ENCODE measurements at places on chromosomes 11 and 22.

DNA sequence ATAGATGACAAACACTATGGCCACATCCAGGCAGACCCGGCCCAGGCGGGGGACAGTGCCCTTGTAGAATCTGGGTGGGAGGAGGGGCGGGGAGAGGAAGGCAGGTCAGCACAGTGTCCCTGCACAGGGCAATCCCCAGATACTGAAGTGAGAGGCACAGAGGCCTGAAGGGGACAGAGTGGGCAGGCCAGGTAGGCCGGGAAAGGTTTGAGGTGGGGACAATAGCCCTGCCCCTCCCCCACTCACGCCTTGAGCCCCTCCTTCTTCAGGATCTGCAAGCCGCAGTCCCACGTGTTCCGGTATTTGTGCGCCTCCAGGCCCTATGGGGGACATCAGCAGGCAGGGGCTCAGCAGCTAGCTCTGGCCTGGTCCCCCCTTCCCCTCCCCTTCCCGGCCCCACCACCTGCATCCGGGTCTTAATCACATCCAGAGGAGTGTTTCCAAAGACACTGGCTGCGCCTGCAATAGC lies 2.3 kb downstream of the SLC25A1 start:
- peak; percentile 64 for DNase-seq

DNA sequence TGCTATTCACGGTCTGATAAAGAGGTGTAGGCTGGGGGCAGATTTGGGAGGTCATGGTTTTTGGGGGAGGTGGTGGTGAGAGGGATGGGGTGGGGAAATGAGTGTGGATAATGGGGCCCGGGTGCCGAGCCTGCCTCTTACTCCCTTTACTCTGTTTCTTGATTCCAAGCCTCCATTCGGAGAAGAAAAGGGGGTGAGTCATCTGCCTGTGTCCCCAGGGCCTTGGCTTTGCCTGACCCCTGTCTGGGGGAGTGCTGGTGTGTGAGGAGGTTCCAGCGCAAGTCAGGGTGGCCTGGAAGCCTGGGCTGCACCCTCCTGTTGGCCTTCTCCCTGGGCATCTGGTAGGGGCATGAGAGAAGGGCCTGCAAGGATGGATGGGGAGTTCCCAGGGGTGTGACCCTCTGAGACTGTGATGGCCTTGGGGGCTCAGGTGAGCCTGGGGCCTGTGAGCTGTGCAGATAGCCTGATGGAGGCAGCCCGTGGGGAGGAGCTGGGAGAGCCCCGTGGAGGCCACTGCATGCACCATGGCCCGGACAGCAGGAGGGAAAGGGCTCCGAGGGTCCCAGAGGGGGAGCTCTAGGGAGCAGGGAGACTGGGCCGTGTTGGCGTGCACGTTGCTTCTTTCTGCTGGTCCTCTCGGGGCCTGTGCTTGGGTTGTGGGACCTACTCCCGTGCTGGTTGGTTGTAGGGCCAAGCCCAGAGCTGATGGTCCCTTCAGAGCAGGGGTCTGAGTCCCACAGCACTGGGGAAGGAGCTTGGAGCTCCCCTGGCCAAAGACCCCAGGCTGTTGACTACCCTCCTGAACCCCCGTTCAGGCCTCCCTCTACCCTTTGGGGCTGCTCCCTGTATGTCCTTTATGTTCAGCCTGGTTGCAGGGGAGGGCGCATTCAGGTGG lies 26.3 kb upstream of the ACR start:
- DNase-seq, result no peak

DNA sequence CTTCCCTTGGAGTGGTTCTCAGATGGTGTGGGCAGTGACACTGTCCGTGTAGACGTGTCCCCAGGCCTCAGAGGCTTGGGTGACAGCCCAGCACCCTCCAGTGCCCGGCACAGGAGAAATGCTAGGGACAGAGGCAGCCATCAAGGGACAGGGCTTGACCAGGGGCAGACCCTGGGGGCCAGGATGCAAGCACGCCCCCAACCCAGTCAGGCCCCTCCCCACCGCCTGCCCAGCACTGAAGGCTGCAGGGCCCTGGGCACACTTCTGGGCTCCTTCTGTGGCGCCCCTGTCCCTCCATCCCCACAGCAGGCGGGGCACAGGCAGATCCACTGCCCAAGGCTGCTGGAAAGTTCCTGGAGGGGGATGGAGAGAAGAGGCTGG lies 11.1 kb downstream of the IGF2 start:
- DNase-seq, result peak; percentile 80

- DNase-seq, result no peak
Observed at GRCh38 chr11:11025087-11025486, 167.2 kb upstream of the ZBED5 start.
